Cardiac muscle cell (in vitro differentiated cells and primary cell): ENCODE measurements at places on chromosomes 6 and 20.
A peak's percentile ranks its signal among the peaks of the same experiment; 100 is the strongest.

DNA sequence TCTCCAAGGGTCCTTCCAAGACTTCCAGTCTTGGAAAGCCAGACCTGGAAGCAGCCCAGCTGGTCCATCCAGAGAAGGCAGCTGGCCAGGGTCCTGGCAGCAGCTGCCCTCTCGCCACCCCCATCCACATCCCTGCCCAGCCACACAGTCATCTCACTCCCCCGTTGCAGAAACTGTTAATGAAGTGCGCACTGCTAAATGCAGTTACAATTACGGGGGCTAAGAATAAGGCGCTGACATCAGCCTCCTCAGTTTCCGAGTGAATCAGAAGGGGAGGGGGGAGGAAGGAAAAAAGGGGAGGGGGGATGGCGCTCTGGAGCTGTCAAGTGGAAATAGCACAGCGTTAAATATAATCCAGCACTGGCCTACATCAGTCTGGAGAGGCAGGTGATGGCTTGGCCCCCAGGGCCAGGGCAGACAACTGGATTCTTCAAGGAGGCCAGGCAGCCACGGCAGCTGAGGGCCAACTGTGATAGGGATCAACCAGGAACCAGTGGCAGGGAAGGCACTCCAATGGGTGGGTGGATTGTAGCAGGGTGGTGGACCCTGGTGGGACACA is 6.9 kb downstream of the RIMS4 start:
- peak; percentile 67 for DNase-seq

- DNase-seq: no peak
Observed at GRCh38 chr6:130046671-130047070, 28.3 kb downstream of the L3MBTL3 start.

DNA sequence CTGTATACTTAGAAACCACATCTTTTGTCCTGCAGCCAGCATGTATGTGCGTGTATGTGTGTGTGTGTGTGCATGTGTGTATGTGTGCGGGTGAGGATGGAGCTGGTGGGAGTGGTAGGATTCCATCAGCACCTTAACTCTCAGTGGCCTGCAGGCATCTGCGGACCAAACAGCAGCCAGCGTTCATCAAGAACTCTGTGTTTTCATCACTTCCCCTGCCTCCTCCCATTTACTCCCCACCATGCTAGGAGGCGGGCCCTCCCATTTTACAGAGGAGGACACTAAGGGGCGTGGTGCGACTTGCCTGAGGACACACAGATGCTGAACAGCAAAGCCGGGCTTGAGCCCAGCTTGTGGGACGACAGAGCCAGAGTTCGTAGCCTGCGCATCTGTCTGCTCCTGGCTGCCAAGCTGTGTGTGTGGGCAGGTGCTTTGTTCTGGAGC is 8.9 kb downstream of the VSTM2L start:
- DNase-seq: peak; percentile 64

- DNase-seq: no peak
Observed at GRCh38 chr6:89254569-89254968, 37.4 kb upstream of the GABRR1 start.

DNA sequence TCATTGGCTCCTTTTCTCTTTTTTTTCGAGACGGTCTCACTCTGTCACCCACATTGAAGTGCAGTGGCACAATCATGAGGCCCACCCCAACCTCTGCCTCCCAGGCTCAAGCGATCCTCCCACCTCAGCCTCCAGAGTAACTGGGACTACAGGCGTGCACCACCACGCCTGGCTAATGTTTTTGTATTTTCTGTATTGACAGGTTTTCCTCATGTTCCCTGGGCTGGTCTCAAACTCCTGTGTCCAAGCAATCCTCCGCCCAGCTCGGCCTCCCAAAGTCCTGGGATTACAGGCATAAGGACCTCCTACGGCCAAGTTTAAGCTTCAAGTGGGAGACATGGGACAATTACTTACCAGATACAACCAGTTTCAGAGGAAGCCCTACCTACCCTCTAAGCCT is 9.4 kb upstream of the POU5F1 start:
- no peak for DNase-seq

DNA sequence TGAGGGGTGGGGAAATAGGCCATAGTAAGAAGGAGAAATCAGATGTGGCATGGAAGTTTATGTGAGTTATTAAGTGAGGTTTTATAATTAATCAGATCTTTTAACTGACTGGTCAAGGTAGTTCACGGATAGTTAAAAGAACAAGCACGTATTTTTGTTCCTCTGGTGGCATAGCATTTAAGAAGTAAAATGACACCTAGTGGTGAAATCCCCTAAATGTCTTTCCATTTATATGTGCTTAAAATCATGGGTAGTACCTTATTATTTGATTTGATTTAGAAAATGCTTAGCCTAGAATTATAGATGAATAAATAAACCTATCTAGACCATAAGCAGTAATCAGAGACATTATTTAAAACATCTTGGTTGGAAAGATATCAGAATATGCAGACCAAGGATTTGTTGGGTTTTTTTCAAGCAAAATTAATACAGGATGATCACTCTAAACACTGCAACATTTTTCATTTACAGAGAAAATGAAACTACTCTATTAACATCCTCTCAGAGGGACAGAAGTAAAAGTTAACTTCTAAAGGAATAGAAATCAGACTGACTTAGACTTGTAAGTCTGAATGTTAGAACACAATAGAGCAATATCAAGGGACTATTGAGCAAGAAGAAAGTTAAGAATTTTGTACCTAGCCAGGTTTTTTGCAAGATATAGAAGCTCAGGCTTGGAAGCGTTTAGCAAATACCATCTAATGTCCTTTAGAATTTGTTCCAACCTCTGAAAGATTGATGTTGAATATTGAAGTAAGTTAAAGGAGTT is 81.1 kb downstream of the STXBP5 start:
- DNase-seq: peak; percentile 50

GRCh38 chr20:2756056-2756611 is 44.3 kb downstream of the CPXM1 start:
- DNase-seq: peak; percentile 80

- no peak for DNase-seq
Observed at GRCh38 chr6:155493026-155493693, 37.5 kb upstream of the NOX3 start.

GRCh38 chr6:24949020-24949569 is 13.3 kb upstream of the RIPOR2 start:
- DNase-seq: no peak

- no peak for DNase-seq
Observed at GRCh38 chr20:4896119-4896702, 105.1 kb downstream of the SLC23A2 start.

- no peak for DNase-seq
Observed at GRCh38 chr20:50877232-50877743, 53.9 kb downstream of the ADNP start.

DNA sequence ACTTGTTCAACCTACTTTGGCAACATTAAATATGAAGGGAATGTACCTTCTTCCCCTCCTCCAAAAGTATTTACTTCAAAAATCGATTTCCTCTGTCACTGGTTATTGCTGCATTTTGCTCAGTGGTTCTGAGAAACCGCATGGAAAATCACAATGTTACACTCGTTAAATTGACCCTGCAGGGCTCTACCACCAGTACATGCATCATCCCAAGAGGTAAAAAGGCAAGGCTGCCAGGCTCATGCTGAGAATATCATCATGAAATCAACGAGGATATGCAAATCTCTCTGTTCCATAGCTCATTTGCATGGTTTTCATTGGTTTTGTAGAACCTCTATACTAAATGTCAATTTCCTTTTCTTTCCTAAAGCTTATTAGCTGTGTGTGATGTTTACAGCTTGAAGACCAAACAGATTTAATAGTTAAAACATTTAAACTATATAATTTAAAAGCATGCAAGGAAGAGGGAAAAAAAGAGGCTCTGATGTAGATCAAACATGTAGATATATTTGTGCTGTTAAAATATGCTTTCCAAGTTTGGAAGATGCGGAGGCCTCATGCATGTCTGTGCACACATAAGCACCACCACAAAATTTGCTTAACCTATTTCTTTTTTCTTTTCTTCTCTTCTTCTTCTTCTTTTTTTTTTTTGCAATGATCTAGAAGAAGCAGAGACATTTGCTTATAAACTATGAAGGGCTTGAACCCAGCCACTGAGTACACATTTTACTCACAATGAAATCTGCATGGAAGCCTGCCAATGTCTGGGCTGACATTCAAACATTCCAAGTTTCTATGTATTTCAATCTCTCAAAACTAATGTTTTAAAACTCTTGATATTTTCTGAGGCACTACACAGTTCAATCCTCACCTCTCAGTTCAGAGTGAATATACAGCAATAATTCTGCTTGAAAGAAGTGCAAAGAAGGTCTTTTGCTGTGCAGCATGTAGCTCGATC is 194.0 kb downstream of the GMPR start:
- DNase-seq: no peak

- DNase-seq: no peak
Observed at GRCh38 chr20:57476084-57476526, 48.8 kb downstream of the CTCFL start.

DNA sequence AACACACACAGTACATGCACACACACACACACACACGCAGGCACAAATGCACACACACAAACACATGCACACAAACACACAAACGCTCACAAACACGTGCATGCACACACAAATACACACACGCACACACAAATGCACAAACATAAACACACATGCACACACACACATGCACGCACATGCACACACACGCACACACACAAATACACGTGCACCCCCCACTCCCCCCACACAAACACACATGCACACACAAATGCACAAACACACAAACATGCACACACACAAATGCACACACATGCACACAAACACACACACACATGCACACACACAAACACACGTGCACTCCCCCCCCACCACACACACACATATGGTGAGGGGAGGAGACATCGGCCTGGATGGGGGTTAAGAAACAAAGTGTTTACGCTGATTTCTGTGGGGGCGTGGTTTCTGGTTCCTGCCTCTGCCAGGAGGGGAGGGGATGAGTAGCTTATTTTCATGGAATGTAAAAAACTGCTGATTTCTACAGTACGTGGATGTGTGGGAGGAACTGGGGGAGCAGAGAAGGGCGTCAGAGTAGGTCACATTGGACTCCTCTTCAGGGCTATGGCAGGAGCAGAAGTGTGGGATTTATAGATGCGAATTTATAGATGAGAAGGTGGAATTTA is 607.2 kb downstream of the QKI start:
- DNase-seq: peak; percentile 59

DNA sequence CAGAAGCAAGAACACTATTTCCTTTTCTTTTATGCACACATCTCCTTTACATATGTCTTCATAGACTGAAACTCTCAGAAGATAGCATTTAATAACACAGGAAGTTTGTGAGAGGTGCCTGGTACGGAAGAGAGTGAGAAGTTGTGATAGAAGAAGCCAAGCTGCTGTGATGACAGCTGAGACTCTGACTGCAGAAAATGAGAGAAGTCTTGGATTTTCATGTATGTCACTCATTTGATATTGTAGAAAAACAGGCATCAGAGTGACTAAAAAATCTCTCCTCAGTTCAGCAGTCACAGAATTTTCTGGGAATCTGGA is 154.9 kb upstream of the BMP2 start:
- no peak for DNase-seq

- no peak for DNase-seq
Observed at GRCh38 chr6:7148100-7148822, 40.5 kb downstream of the RREB1 start.

DNA sequence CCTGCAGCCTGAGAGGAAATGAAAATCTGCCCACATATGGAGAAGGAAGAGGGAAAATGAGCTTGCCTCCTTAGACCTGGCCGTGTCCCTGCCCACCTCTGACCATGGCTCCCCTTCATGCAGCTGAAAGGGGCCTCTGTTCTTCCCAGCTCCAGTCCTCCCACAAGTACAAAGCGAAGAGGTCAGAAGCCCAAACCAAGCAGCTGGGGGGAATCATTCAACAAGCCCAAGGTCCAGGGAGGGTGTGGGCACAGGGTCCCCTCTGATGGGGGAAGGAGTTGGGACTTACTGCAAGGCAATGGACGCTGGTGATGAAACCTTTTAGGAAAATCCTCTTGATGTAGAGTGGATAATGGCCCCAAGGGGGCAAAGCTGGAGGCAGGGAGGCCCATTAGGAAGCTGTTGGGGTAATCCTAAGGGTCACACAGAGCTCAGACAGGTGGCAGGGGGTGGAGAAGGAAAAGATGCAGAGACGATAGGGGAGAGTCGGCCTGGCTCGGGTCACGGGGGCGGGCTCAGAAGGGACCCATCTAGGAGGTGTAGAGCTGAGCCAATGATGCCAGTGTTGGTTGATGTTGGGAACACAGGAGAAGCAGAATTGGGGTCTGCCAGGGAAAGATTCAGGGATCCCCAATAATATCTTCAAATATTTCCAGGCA is 16.1 kb upstream of the GRM4 start:
- DNase-seq: no peak

DNA sequence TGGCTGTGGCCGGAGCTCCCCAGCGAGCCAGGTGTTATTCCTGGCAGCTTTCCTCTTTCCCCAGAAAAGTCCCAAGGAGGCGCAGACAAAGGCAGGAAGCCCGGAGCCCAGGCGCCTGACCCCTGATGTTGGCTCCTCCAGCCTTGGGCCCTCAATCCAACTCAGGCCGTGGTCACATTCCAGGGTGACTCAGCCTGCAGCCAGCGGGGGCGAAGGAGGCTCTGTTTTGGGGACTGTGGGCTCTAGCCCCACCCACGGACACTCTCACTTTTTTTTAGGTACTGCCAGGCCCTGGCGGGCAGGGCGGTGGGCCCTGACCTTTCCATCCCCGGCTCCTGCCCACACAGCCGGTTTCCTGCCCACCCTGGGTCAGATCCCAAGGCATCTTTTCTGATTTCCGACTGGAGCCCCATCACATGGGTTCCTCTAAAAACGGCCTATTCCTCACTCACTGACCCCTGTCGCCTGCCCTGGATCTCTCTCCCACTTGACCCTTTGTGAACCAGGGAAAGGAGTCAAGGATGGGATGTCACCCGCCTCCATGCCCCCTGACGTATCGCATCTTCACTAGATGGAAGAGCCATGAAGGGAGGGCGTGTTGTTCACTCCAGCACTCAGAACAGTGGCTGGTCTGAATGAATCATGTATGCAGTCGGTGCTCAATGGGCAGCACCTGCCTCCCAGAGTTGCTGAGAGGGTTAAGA is 5.5 kb downstream of the PTGIS start:
- DNase-seq: no peak

DNA sequence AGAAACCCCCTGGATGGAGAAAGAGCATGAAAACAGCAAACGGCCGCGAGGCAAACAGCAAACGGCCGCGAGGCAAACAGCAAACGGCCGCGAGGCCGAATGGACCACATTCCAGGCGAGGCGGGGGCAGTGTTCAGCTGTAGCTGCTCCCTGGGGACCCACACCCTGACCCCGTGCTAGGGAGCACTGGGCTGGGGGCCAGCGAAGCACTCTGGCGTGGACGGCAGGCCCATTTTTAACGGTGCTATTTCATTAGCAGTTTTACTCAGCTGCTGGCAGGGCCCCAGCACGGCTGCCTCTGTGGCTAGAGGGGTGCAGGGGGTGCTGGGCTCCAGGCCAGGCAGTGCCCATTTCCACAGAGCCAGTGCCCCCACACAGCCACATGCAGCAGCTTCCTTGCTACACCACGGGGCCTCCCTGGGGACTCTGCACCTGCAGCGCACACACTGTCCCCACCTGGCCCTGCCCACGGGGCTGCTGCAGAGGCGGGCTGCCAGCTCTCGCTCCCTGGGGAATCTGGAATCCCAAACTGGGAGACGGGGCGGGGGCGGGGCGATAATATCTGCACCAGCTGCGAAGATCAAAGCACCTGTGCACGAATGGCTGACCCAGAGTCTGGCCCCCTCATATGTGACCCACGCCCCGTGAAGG is 35.6 kb upstream of the SLCO4A1 start:
- DNase-seq: peak; percentile 65
